Stimulated activated effector memory CD8-positive, alpha-beta T cell treated with anti-CD3 and anti-CD28 coated beads, Interleukin-12 subunit alpha, Interleukin-12 subunit beta, amount 100 ng/mL, for 72 hours (primary cell): ENCODE measurements at places on chromosomes 5 and 9.

DNA sequence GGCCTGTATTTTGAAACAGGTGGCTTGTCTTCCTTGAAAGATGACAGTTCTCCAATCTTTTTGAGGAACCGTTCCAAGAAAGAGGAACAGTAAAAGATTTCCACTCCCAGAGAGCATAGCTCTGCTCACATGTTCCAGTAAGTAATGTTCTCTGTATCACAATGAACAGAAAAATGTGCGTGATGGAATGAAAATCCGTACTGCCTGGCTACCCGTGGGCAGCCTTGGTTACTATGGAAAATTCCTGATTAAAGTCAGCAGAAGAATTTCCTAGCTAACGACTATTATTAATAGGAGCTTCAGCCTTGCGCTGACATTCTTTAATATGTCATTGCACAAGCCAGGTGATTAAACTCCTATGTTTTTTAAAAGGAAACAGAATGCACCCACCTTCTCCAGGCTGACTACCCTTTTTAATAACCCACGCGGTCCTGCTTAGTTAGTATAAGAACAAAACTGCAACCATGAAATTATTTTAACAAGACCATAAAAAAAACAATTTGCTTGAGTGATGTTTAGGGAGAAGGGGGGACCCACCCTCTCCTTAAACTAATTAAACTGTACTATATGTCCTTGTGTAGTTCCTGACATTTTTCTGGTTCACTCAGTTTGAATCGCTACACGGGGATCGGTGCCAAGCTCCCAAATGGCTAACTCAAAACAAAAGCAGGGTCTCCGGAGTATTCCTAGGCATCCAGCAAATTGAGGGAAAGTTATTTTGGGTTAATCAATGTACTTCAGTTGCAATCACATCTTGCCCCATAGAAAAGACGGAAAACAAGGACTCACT, 54.8 kb upstream of the CPEB4 start:
- DNase-seq = no peak

DNA sequence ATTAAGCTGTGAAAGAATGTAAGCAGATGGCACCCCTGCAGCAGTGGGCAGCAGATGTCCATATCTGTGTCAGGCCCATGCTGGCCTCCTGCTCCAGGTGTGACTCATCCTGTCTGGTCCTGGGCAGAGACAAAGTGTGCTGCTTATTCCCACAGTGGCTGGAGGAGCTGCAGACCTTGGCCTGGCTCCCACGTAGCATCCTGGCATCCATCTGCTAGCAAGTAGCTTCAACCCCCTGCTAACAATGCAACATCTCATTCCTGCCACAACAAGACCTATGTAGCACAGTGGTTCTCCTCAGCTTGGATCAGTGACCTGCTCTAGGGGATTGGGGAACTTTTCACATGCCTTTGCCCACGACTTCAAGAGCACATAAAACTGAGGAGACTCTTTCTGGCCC, 126.4 kb upstream of the SLC12A2 start:
- DNase-seq = no peak

DNA sequence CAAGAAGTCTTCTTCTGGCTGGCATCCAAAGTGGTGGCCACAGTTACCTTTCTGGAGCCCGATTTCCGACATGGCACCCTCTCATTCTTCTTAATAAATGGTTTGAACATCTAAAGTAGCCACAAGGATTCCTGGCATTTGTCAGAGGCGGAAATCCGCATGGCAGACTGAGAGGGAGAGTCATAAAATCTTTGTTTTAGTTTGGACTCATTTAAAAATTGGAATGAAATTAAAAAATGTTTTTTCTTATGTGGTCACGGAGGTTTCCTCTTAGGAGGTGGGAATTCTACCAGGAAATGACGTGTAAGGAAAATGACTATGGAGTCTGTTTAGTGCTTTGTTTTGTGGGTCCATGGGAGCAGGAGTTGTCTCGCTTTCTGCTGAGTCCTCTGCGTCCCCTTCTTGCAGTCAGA, 133.0 kb upstream of the PTCH1 start:
- DNase-seq = no peak

DNA sequence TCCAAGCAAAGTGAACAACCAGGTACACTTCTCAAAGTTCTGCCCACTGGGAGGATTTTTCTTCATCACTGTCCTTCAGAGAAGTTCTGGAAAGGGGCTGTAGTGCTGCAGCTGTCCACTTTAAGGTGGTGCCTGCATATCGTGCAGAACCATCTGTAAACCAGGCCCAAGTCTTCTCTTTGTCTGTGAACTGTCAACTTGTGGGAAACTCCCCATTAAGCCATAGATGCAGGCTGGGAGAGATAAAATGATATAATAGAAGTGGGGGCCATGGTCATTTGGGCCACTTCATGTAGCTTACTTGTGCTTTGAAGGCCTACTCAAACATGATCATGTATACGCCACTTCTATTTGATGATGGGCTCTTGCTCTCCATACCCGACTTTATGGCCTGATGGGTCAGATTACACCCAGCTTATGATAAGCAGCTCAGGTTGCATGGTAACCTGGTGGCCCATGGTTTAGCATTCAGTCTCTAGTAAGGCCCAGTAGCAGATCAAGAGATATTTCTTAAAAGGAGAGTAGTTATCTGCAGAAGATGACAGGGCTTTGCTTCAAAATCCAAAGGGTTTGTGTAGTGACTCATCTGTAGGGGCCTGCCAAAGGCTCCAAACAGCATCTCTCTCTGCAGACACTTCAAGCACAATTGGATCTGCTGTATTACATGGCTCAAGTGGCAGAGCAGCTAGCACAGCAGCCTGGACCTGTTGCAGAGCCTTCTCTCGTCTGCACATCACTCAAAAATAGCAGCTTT, 15.7 kb upstream of the BTF3 start:
- DNase-seq = no peak
